ENCODE measurements at places on chromosomes 3 and 15.

DNA sequence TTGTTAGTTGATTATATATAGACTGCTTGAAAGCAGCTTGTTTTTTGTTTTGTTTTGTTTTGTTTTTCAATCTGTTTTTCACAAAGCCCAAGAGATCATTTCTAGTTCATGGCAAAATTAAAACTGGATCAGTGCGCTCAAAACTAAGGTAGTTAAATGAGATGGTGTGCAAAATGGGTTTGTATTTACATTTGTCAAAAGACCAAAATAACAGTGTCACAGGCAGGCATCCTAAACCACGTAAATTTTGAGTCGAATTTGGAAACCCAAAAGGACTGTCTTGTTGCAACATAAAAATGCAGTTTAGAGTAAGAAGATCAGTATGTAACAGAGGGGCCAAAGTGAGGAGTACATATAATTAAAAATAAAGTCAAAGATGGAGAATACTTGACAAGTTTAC lies 2.4 kb downstream of the DMXL2 start:
- no peak for DNase-seq

- no peak for DNase-seq
Observed at GRCh38 chr15:41367418-41367817, 34.7 kb downstream of the NUSAP1 start.

- DNase-seq, result no peak
Observed at GRCh38 chr3:114671741-114672510, 378.1 kb downstream of the TIGIT start.

- no peak for DNase-seq
Observed at GRCh38 chr3:119541547-119541946, 17.9 kb downstream of the CD80 start.

GRCh38 chr3:126346466-126346865 lies 10.7 kb downstream of the KLF15 start:
- DNase-seq, result no peak

DNA sequence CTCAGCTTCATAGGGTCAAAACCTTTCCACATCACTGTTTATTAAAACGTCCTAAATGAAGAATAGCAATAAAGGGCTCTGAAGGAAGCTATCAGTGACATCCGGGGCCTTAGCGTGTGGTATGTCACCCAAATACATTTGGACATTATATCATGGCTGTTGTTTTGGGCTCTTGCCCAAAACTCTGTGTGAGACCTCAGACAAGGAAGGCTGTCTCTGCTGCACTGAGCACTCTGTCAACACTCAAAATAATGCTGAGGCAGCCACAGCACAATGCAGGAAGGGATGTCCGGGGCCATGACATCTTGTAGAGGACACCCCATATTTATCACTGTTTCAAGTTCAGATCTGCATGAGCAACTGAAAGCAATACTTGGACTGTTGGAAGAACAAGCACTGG lies 293.8 kb upstream of the WNT5A start:
- no peak for DNase-seq

GRCh38 chr3:48215466-48215865 lies 7.8 kb upstream of the CAMP start:
- DNase-seq, result no peak

DNA sequence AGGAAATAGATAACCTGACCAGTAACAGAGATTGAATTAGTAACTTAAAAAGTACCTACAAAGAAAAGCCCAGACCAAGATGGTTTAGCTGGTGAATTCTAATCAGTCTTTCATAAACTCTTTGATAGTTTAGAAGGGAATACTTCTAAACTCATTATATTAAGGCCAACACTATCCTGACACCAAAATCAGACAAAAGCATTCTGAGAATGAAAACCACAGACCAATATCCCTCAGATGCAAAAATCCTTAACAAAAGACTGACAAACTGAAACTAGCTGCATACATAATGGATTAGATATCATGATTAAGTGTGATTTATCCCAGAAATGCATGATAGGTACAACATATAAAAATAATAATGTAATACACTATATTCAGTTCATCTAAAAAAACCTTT lies 115.6 kb downstream of the RFX7 start:
- DNase-seq, result no peak

DNA sequence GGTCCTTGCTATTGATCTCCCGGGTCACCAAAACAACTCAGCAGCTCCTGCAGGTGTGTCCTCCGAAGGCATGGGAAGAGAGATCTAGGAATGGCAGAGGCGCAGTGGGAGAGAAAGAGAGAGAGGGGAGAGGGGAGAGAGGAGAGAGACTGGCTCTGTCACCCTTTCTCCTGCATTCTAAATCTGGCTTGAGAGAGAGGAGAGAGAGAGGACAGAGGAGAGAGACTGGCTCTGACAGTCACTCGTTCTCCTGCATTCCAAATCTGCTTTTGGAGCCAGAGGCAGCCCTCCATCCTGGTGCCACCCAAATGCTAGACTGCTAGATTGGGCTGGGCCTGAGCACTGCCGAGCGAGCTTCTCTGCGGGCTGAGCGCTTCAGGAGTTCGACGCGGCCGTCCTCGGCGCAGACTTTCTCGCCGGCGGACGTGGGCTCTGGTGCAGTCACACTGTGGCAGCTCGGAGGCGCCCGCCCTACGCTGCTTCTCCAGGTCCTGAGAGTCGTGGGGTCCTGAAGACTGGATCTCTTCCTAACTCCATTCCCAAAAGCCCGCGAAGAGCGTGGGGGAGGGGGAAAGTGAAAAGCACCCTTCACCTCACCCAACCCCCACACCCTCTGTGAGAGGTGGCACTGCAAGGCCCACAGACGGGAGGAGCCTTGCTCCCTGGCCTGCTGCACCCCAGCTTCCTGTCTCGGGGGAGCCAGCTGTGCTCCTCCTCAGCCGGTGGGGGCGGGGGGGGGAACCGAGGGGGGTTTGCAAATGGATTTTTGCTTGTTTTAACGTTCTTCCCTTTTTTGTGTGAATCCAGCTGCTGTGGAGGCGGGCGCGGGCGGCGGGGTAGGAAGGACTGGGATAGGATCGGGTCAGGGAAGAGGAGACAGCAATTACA lies 222.3 kb downstream of the MEIS2 start:
- peak; percentile 65 for DNase-seq

DNA sequence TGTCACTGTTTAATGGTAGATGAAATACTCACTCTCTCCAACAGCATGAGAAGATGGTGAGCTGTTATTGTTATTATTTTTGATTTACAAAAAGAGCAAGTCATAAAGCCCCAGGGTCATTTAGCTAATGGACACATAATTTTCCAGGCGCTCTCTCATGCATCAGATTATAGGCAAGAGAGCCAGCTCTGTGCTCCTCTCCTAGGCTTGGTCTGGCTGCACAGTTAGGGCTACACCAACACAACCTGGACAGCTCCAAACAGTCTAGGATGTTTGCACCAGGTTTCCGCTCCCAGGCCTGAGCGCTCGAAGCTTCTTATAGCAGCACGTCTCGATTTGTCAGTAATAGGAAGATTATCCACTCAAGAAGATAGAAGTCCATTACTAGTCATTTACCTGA lies 123.7 kb downstream of the FAM43A start:
- no peak for DNase-seq

GRCh38 chr3:56836276-56837163 lies 34.8 kb upstream of the ARHGEF3 start:
- DNase-seq, result no peak

- DNase-seq, result no peak
Observed at GRCh38 chr3:73668391-73668790, 43.6 kb upstream of the PDZRN3 start.

DNA sequence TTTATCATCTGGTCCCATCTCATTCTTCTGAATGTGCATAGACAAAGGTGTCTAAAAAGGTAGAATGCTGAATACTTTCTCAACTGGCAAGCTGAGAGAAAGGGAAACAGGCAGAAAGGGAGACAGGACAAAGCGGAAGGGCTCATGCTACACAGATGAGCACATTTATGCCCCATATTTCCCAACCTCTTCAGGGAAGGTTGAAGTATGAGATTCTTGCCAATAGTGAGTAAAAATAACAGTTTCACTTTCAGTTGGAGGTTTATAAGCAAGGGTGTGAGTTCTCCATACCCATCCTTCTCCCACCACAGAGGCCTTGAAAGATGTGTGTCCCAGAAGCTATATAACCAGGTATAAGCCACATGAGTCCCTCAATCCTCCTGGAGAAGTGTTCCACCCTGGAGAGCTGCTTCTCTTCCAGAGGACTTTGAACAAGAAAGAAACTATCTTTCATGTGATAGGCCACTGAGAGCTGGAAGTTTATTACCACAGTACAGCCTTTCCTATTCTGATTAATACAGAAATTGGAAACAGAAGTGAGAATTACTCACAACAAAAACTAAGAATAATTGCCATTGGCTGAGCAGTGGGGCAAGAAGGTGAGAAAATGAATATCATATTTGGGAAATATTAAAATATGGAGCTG lies 709.4 kb upstream of the NR2F2 start:
- no peak for DNase-seq

DNA sequence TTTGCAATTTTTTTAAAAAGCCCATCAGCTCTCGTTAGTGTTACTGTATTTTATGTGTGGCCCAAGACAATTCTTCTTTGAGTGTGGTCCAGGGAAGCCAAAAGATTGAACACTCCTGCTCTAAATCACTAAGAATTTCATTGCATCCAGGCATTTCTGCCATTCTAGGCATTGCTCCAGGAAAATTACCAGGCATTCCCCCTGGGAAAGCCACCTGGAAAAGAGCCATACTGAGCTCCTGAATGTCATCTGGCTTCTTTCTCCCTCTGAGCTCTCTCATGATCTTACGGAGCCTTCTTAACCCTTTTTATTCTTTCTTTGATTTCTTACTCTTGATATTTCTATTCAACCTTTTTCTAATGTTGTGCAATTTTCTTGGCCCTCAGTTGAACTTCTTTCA lies 202.2 kb downstream of the DOCK3 start:
- no peak for DNase-seq

- no peak for DNase-seq
Observed at GRCh38 chr3:16700651-16701050, 95.4 kb upstream of the DAZL start.

GRCh38 chr3:126750756-126751121 lies 46.7 kb downstream of the CHCHD6 start:
- no peak for DNase-seq

- no peak for DNase-seq
Observed at GRCh38 chr3:11238880-11239279, 33.3 kb upstream of the ATG7 start.

DNA sequence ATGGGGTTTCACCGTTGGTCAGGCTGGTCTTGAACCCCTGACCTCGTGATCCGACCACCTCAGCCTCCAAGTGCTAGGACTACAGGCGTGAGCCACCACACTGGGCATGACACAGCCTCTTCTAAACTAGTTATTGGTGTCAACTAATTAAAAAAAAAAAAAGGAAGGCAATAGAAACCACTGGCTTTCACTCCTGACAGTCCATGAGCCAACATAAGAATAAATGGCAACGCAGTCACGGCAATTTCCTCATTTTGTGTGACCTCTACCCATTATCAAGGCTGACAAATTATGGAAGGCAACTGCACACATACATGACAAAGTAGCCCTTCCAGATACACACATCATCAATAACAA lies 5.9 kb downstream of the ARHGEF3 start:
- DNase-seq, result peak; percentile 73

Data from KBM-7 (cell line).